Calu3 (cell line): ENCODE measurements at places on chromosomes 3 and 15. TPM values are rescaled to one million over a fixed set of nuclear protein-coding genes. Genes with fewer than 3 reads are reported as not detected.
A peak's percentile ranks its signal among the peaks of the same experiment; 100 is the strongest.

Gene ALPK3
- total RNA-seq: 4.6 TPM in 2 replicates

Gene ILDR1
- total RNA-seq: 15.7 and 17.0 TPM in 2 replicates

- no peak for DNase-seq
These were observed 184.6 kb downstream of the SYNPR start for GRCh38 chr3:63462732-63463131.

- DNase-seq: no peak
These were observed 5.8 kb upstream of the TMEM41A start for GRCh38 chr3:185504636-185505035.

DNA sequence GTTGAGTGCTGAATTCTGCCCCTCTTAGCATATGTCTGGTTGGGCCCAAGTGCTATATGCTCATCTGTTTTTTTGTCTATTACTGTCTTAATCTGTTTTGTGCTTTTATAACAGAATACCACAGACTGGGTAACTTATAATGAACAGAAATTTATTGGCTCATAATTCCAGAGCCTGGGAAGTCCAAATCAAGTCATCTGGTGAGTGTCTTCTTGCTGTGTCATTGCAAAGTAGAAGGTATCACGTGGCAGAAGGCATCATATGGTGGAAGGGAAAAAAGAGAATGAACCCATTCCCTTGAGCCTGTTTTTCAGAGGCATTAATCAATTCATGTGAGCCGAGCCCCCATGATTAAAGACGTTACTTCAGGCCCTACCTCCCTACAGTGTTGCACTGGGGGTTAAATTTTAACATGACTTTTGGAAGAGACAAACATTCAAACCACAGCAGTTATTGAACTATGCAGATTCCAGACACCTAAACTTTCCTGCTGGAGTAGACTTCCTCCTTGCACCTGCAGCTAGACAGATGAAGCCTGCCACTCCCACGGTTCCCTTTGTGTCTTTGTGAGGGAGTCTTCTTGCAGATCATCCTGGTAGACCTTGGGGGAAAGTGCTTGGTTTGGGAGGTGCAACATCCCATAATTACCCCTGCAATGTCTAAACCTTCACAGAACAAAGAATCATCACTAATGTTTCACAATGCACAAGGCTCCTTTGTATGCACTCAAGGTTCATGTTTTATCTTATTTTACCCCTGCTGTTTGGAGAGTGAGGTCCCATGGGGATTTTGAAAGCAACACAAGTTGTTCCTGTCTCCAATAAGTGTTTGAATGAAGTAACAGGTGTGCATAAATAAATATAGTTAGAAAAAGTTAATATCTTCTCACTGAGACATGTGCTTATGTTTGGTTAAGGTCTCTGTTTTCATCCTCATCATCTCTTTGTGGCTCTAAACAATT, 64.7 kb upstream of the XCR1 start:
- peak; percentile 28 for DNase-seq

GRCh38 chr15:67198157-67198754, 56.2 kb downstream of the AAGAB start:
- no peak for DNase-seq

- no peak for DNase-seq
These were observed 25.0 kb downstream of the MSL2 start for GRCh38 chr3:136171097-136171542.

GRCh38 chr15:100721758-100722550, 119.6 kb downstream of the ASB7 start:
- peak; percentile 89 for DNase-seq

- no peak for DNase-seq
These were observed 248.3 kb downstream of the SLCO3A1 start for GRCh38 chr15:92101708-92102394.

DNA sequence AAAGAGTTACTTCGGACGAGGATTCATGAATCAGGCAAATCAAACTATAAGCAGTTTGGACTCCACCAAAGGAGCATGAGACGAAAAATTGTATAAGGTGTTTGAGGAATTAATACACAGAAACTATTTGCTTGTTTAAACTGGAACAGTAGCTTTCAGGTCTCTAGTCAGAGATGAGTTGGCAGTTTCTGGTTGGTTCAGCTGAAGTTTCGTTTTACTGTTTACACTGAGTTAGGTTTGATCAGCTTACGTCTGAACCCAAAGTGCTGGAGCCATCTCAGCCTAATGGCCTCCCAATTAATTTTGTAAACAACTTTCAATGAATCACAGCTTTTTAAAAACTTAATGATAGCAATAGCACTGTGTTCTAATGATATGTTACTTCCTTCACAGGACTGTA, 703.7 kb downstream of the NLGN1 start:
- peak; percentile 18 for DNase-seq

DNA sequence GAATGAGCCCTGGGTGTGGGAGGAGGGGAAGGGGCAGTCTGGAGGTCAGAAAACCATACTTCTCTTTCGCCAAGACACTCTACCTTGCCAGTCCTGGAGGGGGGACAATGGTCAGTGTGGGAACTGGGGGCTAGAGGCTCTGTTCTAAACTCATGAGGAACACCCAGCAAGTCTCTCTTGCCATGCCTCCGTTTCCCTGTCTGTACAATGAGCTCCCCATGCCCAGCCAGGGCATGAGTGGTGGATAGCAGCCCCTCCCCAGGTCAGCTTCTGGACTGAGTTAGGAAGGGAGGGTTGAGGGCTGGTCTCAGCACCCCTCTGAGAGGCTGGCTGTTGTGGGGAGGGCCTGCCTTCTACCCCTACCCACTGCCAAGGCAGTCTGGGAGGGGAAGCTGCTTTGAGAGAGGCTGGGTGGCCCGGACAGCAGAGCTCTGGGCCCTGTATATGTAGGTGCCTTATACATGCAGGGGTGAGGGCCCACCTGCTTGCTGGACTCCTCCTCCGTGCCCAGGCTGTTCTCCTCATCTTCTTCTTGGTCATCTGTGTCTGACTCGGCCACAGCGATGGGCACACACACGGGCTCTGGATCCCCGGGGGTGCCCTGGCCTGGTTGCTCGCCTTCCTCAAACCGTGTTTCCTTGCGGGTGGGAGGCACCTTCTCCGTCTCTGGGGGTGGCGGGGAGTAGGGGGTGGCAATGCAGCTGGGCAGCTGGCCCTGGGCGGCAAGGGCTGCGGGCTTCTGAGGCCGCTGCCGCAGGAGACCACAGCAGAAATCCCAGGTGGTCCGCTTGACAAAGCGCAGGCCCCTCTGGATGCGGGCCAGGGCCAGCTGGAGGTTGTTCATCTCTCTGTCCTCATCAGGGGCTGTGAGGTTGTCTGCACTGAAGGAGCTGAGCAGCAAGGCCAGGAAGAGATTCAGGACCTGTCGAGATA, 68.8 kb downstream of the SCN5A start:
- no peak for DNase-seq

DNA sequence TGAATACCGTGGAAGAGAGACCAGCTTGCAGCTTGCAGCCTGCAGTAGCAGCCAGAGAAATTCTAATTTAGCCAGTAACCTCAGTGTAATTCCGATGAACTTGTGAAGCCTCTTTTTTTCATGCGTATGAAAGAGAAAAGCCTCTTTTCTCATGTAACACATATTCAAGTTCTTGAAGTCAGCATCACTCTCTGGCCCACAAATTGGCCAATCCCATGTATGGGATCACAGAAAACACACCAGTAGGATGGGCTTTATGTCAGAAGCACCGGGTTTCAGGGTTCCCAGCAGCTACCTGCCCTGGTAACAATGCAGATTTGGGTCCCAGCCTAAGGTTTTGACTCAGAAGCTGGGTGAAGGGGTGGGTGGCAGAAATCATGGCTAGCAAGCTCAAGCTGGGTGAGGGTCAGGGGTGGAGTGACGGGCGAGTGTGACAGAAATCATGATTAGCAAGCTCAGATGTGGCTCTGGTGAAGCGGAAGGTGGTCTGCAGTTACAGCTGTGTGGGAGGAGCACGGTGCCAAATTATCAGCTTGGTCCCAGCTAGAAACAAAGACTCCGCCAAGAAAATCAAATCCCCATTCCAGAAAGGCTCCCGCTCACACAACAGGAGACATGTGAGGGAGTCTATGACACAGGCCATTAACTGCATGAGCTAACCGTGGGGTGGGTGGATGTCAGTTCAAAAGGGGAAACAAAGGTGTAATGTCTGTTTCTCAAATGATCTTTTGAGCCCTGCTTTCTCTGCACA, 86.6 kb downstream of the SNRK start:
- DNase-seq: no peak

DNA sequence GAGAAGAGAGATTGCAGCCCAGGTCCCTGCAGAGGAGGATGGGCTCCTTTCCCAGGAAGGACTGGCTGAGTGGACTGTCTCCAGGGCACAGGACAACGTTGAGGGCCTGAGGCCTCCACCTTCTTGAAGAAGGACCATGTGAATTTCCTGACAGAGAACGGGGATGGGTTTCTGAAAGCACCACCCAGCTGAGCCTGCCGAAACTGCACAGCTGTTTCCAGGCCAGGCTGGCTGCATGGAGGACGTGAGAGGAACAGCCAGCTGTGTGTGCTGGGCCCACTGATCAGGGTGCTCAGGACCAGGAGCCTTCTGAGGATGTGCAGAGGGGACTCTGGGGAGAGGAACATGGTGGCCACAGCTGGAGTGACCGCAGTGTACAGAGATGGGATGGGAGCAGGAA, 39.2 kb downstream of the HMCES start:
- DNase-seq: no peak

GRCh38 chr3:80395023-80395422, 627.2 kb upstream of the ROBO1 start:
- DNase-seq: no peak

- DNase-seq: peak; percentile 11
These were observed 3.9 kb upstream of the FSIP1 start for GRCh38 chr15:39786447-39787056.

GRCh38 chr3:30320392-30320791, 286.0 kb upstream of the TGFBR2 start:
- DNase-seq: no peak

DNA sequence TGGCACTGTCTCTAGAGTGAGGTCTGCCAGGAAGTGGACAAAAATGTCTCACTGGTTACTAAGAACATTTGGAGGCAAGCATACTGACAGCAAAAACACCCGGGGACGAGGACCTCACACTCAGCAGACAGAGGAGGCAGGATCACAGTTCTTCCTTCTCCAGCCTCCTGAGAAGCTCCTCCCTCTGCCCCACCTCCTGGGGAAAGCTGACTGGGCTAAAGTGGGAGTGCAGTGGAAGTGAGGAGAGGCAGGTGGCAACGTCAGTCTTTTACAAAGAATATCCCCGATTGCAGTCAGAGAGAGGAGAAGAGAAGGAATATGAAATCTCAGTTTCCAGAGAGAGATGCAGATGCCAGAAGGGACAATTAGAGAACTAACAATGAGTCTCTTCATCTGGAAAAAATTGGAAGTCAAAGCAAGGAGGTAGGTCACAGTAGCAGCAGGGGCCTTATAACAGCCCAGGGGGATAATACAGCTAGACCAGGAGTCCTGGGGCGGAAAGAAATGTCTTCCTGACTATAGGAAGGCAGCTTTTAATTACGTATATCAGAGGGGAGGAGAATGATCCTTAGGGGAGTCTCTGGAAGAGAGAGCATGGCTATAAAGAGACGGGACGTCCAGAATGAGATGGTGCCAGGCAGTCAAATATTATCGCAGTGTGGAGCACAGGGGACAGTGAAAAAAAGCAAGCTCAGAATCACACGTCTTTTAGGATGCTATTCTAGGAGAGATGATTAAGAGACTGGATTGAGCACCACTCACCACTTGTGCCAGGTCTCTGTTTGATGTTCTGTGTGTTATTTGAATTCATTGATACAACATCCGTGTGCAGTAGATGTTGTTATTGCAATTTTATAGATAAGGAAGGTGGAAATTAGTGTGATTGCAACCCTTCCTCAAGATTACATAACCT, 47.2 kb downstream of the LEO1 start:
- no peak for DNase-seq

DNA sequence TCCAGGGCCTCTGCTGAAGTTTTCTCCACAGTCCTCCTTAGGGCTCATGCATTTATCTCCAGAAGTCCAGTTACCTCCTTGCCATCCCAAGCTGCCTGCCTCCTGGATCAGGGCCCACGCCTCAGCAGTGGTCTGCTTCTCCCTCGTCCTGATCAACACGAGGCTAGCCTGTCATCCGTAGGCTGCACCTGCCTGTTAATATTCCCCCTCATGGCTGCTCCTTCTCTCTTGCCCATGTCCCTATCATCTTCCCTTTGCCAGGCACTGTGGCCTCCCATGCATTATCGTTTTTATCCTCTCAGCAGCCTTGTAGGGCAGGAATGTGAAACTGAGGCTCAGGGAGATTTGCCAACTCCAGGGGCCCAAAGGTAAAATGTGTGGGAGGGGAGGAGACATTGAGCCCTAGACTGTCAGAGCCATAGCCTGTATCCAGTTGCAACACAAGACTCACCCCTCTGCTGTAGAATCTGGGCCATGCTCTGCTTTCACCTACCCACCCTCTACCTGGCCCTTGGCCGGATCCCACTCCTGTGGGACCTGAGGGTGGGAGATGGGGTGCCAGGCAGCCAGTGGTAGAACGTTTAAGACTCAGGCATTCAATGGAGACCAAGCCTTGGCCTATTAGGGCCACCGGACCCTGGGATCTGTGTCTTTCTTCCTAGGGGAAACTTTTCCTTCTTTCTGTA, 4.6 kb downstream of the GRM2 start:
- no peak for DNase-seq

- DNase-seq: no peak
These were observed 429.3 kb downstream of the GRM7 start for GRCh38 chr3:7290077-7290825.

DNA sequence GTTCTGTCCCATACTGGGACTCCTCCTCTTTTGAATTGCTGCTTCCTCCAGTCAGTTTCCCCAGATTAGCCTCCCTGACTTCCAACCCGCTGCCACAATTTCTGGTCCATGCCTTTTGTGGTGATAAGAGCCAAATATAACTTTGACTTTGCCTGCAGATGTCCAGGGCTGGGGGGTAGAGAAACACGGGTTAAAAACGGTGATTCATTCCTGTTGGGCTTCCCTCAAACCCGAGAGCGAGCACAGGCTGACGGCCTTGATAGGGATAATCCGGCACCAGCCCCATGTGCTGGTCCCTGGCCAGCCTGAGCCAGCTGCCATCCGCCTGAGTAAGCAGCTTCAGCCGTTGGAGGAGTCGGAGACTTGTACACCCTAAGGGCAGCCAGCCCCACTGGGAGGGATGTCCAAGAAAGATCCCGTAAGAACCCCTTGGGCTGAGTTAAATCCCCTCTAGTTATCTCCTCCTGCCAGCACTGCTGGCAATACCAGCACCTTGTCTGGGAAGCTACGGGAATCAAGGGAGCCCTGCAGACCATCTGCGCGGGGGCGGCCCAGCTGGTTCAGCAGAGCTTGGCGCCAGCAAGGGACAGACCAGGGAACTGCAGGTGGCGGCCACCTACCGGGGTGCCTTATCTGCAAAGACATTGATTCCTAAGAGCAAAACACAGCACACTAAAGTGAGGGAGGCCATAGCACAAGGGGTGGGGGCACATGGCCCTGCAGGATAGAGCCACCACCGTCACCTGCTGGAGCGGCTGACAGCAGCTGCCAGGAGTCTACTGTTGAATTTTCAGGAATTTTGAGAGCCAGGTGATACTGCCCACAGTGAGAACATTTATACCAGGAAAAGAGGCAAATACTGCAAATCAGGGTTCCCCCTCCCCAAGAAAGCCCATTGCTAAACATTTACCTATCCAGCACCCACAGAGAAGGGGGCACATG, 18.1 kb downstream of the CSPG4 start:
- peak; percentile 78 for DNase-seq

- DNase-seq: no peak
These were observed 146.5 kb upstream of the TMC3 start for GRCh38 chr15:81520480-81520879.
